ENCODE measurements at places on chromosomes 3 and 15. TPM values are rescaled to one million over a fixed set of nuclear protein-coding genes. Genes with fewer than 3 reads are reported as not detected.

CXCR6 gene
- not detected for polyA plus RNA-seq

PTX3 gene
- 60.8 TPM for polyA plus RNA-seq

KBTBD12 gene
- not detected for polyA plus RNA-seq

STRIT1 gene
- polyA plus RNA-seq, result not detected

RASGRP1 gene
- 4.2 TPM for polyA plus RNA-seq

TMEM207 gene
- not detected for polyA plus RNA-seq

SATB1 gene
- polyA plus RNA-seq, result 14.4 TPM

HACD2 gene
- polyA plus RNA-seq, result 29.8 TPM

GRCh38 chr3:71949442-71949841, 164.5 kb upstream of the PROK2 start:
- no peak for DNase-seq

DNA sequence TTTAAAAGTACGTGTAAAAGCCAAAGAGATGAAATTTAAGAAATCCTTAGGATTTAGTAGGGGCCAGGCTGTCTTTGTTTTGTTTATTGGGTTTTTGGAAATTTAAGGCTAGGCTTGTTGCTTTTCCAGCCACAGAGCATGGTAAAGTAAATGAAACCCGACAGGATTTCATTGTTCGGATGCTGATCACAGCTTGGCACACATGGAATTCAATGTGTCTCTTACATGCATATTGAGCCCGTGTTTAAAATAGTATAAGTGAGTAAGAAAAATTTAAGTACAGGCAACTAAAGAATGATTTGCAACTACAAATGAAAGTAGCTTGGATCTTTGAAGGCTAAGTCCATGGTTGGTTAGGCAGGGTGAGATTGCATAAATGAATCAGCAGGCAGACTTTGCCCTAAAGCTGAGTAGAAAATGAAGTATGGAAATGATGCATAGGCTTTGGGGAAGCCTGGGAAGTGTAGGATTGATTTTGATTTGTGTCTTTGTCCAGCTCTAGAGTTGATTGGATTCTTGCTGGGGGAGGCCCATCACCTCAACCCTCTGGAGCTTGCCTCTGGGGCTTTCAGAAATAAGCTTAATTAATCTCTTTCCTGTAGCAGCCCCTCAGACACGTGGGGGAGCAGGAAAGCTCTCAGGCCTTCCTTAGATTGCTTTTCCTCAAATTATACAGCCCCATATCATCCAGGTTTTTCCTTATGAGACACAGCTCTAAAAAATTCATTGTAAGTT, 68.2 kb upstream of the ADAMTSL3 start:
- no peak for DNase-seq

- no peak for DNase-seq
These were observed 33.4 kb downstream of the PDZRN3 start for GRCh38 chr3:73591286-73591800.

DNA sequence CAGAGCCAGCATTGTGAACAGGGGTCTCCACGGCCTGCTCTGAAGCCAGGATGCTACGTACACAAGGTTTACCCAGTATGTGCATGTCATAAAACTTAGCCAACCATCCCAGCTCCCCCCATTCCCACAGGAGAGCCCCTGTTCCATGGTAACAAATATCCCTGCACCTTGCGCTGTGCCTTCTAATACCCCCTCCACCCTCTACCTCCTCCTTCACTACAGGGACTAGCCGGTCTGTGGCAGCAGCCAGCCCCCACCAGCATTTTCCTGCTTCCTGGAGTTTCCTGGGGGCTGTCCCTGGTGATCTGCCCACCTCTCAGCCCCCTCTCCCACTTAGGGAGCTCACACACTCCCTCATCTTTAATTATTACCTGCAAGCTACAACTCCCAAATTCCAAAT, 20.4 kb downstream of the ACSBG1 start:
- no peak for DNase-seq

DNA sequence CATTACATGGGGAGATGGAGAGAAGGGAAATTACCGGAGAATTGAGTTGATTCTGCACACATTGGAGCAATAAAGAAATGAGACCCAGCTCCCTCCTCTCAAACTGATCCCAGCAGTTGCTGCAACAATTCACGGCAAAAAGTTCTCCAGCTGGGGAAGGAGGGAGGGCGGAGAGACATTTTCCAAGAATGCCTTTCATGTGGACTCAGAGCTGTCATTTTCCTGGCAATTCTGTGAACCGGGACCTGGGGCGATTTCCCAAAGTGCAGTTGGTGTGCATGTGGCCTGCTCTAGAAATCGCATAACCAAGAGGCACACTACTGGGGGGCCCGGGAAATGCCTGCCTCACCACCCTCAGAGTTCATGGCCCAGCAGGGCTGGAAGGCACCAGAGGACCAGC, 48.7 kb upstream of the IREB2 start:
- peak; percentile 51 for DNase-seq

- DNase-seq, result no peak
These were observed 914.3 kb upstream of the ARPP21 start for GRCh38 chr3:34724916-34725499.
